Upper lobe of left lung (tissue), 6 donors: ENCODE measurements at places on chromosomes 11 and 22. TPM values are rescaled to one million over a fixed set of nuclear protein-coding genes. Genes with fewer than 3 reads are reported as not detected.
A peak's percentile ranks its signal among the peaks of the same experiment; 100 is the strongest.

GRCh38 chr11:117840881-117841550 lies 16.5 kb upstream of the FXYD2 start:
- no peak overlapping the region for H3K4me3 ChIP-seq
- DNase-seq = no peak
- no peaks in the 10 kb centered on the region for H3K27me3 ChIP-seq

GRCh38 chr11:12846786-12847615 lies 162.1 kb upstream of the RASSF10 start:
- H3K36me3 ChIP-seq = no peaks in the 10 kb centered on the region
- DNase-seq = no peak
- H3K27me3 ChIP-seq = no peaks in the 10 kb centered on the region

DNA sequence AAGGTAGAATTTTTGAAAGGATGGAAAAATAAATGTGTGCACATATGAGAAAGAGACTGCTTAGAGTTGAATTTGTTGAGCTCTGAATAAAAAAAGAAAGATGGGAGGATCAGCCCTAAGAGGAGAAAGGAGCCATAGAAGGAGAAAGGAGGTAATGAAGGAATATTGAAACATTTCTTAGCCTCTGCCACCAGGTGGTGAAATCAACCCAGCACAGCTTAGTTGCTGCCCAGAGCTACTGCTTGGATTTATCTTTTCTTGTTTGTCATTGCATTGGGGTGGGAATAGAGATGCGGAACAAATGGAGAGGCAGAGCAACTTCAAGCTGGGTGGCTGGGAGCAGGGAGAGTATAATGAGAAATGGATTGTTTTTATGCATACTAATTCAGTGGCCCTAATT lies 80.4 kb downstream of the SERGEF start:
- no peaks in the 10 kb centered on the region for H3K36me3 ChIP-seq
- H3K4me1 ChIP-seq = no peaks in the 10 kb centered on the region
- no peak overlapping the region for H3K4me3 ChIP-seq
- H3K27ac ChIP-seq = no peak overlapping the region
- no peaks in the 10 kb centered on the region for H3K27me3 ChIP-seq

DNA sequence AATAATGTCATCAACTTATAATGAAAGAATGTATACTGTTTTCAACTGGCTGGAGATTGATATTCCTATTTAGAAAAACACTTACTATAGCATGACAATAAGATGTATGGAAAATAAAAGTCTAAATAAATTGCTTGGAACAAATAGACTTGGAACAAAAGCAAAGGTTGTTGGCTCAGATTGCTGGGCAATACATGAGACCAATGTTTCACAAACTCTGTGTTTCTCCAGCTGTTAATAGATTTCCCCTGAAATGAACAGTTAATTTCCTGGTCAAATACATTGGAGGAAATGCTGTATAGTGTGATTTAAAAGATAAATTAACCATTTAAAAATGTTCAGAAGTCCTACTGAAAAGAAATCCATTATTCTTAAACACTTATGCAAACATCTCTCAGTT lies 40.1 kb upstream of the CTSC start:
- H3K27me3 ChIP-seq = no peaks in the 10 kb centered on the region
- no peak overlapping the region for H3K27ac ChIP-seq
- H3K4me1 ChIP-seq = no peaks in the 10 kb centered on the region
- no peak for DNase-seq
- H3K36me3 ChIP-seq = no peaks in the 10 kb centered on the region
- no peak overlapping the region for H3K4me3 ChIP-seq

DNA sequence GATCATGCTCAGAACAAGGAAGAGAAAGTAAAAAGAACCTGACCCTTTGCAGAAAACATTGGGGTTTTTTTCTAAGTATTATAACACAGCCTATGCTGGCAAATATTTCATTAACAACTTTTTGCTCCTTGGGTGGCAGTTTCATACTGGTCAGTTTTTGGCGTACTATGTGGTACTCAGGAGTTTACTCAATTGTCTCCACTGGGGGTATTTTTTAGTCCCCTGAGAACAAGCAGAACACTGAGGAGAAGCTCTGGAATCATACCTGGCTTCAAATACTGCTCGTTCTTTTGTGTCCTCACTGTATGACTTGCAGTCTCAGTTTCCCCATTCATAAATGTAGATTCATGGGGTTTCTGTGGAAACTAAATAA lies 90.4 kb downstream of the SERGEF start:
- peaks cover 6% of the 10 kb centered on the region for H3K36me3 ChIP-seq
- H3K4me1 ChIP-seq = no peaks in the 10 kb centered on the region
- no peak for DNase-seq

DNA sequence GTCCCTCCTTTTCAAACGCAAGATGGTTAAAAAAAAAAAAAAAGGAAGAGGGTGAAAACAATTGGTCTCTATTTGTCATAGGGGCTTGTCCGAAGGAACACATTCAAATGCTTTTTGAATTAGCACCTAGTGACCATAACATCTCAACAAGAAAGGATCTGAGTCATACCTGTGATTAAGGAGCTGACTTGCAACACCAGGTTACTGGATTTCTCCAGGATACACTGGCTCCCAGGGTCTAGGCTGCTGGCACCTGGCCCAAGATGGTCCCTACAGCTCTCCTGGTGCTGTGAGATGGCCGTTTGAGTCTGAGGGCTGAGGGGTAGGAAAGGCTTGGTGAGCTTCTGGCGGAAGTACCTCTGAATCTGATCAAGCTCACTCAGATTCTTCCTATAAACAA lies 28.4 kb upstream of the UCP3 start:
- H3K27me3 ChIP-seq = no peaks in the 10 kb centered on the region
- no peaks in the 10 kb centered on the region for H3K4me1 ChIP-seq
- no peak overlapping the region for H3K27ac ChIP-seq
- peaks cover 28% of the 10 kb centered on the region for H3K36me3 ChIP-seq

GRCh38 chr22:49305214-49305965 lies 522.3 kb downstream of the BRD1 start:
- DNase-seq = peak; percentile 51
- no peaks in the 10 kb centered on the region for H3K27me3 ChIP-seq
- no peak overlapping the region for H3K4me3 ChIP-seq
- peaks cover 3% of the 10 kb centered on the region for H3K4me1 ChIP-seq

The OVCH2 gene
- total RNA-seq = 5.0 TPM

The MRPL49 gene
- total RNA-seq = 15.7 TPM

- DNase-seq = no peak
- no peaks in the 10 kb centered on the region for H3K27me3 ChIP-seq
- H3K36me3 ChIP-seq = no peaks in the 10 kb centered on the region
- no peaks in the 10 kb centered on the region for H3K4me1 ChIP-seq
Observed at GRCh38 chr11:72160319-72160718, 24.8 kb downstream of the FOLR3 start.

The MOV10L1 gene
- total RNA-seq = 1.8 TPM

DNA sequence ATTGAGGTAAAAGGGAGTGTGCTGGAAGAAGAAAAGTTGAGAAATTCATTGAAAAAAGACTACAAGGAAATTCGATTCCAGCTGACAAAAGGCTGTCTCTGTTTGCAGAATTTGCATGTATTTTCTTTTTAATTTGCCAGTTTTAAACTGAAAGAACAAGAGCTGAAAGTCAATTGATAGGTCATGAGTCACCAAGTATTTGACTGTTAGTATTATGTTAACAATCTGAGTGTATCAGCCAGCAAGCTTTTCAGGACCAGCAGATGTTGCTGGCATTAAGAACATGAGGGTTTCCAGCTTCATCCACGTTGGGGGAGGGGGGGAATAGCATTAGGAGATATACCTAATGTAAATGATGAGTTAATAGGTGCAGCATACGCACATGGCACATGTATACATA lies 726.7 kb downstream of the METTL15 start:
- no peaks in the 10 kb centered on the region for H3K4me1 ChIP-seq
- no peaks in the 10 kb centered on the region for H3K36me3 ChIP-seq
- no peak overlapping the region for H3K27ac ChIP-seq
- DNase-seq = no peak
- H3K4me3 ChIP-seq = no peak overlapping the region
- no peaks in the 10 kb centered on the region for H3K27me3 ChIP-seq

The LSP1 gene
- total RNA-seq = 162 TPM

GRCh38 chr22:27358096-27358870 lies 443.3 kb downstream of the MN1 start:
- no peak overlapping the region for H3K4me3 ChIP-seq
- DNase-seq = no peak
- H3K27ac ChIP-seq = no peak overlapping the region
- H3K27me3 ChIP-seq = no peaks in the 10 kb centered on the region
- no peaks in the 10 kb centered on the region for H3K4me1 ChIP-seq

- H3K4me3 ChIP-seq = no peak overlapping the region
- H3K4me1 ChIP-seq = no peaks in the 10 kb centered on the region
- no peak for DNase-seq
- H3K27me3 ChIP-seq = no peaks in the 10 kb centered on the region
Observed at GRCh38 chr11:134480136-134480712, 68.2 kb upstream of the B3GAT1 start.

DNA sequence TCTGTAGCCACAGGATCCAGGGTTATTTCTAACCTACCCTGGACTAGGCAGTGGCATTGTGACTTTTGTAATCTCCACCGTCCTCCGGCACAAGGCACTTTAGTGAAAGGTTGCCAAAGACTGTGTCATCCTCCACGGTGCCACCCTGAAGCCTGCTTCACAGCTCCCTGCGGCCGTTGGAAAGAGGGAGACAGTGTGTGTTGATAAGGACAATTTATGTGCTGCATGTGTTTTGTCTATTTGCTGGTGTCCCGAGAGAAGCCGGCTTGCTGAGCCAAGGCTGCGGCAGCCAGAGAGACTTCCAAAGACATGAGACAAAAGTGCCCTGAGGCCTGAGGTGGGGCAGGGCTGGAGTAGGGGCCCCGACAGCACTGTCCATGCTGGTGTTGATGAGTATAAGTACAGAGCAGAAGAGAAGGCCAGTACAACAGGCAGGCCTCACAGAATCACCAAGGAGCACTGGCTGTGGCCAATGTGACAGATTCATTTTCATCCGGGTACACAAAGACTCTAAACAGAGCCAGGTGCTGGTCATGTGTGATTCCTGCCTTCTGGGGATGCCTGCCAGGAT lies 40.9 kb downstream of the GALNT18 start:
- peak overlapping the region; percentile 56 for H3K27ac ChIP-seq
- no peak for DNase-seq
- H3K27me3 ChIP-seq = no peaks in the 10 kb centered on the region
- H3K4me3 ChIP-seq = no peak overlapping the region

DNA sequence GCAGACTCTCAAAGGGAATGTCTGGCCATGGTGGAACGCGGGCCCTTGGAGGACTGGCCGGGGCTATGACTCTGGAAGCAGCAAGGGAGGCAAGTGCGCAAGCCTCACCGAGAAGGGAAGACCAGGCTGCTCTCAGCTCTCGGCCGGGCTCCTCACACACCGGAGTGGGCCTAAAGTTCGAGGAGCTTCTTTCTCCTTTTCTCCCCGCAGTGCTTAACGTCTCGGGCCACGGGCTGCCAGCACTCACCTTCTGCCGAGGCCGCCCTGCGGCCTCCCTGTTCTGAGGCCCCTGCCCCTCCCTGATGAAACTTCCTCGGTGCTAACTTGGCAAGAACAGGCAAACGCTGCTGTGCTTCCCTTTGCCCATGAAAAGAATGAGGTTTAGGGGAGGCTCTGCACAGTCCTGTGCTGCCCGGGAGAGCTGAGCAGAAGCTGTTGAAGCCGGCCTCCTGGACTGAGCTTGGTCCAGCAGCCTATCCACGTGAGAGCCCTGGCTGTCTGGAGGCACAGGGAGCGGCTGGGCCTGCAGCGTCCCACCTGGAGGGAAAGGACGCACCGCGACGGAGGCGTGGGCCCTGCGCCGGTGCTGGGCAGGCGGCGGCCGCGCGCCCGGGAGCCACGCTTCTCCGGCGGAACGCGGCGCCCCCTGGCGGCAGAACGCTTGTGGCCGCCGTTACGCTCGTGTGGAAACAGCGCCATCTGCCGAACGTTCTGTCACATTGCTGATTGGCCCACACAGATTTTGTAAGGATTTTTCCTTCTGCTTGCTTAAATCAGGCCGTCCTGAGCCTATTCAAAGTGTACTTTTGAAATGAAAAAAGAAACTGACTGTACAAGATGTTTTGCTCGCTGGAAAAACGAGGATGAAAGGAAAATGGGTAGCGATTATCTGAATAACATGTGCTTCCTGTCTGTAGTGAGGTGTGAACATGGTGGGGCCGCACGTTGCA lies 65.0 kb upstream of the TMEM45B start:
- H3K4me3 ChIP-seq = peak overlapping the region; percentile 15
- H3K36me3 ChIP-seq = no peaks in the 10 kb centered on the region
- no peak overlapping the region for H3K27ac ChIP-seq
- H3K4me1 ChIP-seq = peaks cover 6% of the 10 kb centered on the region

DNA sequence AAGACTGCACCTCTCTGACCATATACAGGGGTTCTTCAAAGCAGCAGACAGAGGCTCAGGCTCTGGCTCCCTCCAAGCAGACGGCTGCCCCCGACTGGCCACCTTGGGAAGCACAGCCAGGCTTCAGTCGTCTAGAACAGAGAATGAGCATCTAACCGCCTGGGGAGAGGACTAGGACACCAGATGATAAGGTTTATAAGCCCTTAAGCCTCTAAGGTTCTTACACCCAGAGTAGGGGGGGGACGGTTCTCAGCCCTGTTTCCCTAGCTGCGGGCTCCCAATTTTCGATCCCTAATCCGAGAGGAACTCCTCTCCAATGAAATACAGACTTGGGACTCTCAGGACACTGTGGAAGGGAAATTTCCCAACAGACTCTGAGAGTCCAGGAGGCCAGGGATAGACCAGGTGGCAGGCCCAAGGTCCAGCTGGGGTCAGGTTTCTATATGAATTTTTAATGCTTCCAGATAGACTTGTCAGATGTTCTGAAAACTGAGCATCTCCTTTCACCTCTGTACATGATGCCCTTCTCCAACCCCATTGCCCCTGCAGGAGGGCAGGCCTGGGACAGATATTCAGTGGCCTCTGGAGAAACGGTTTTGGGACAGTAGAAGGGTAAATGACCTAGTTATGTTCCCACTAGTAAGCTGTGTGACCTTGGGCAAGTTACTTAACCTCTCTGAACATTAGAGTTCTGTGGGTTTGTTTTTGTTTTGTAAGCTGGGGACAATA lies 20.2 kb downstream of the RTN4RL2 start:
- peaks cover 38% of the 10 kb centered on the region for H3K4me1 ChIP-seq
- peak; percentile 87 for DNase-seq
- peaks cover 13% of the 10 kb centered on the region for H3K27me3 ChIP-seq
- no peaks in the 10 kb centered on the region for H3K36me3 ChIP-seq
- H3K27ac ChIP-seq = no peak overlapping the region

DNA sequence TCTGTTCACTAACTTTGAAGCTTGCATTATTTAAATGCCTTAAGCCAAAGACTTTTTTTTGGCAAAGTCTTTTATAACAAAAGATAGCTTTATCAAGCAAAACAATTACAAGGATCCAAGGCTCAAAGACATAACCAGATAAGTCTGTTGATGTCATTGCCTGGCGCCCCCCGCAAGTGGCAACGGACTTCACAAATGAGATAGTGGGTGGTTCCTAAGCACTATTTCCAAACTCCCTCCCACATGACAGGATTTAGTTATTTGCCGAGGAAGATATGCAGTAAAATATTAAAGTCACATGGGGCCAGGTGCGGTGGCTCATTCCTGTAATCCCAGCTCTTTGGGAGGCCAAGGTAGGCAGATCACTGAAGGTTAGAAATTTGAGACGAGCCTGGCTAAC lies 194.2 kb upstream of the DDI1 start:
- H3K27me3 ChIP-seq = no peaks in the 10 kb centered on the region
- H3K27ac ChIP-seq = no peak overlapping the region
- H3K4me3 ChIP-seq = no peak overlapping the region

DNA sequence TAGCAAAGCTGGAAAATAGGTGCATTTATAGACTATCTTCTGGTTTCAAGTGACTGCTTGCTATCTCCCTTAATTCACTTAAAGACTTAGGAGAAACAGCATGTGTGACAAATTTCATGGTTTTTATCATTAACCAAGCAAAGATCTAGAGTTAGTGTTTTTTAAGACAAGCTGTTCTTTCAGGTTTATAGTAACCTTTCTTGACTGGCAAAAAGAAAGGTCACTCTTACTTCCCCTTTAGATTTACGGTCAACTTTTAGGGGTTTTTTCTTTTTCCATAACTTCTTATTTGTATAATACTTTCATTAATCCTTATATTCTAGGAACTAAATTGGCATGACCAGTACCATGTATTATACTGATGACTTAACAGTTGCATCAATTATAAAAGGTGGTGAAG lies 46.6 kb downstream of the KDM2A start:
- H3K36me3 ChIP-seq = no peaks in the 10 kb centered on the region
- no peak overlapping the region for H3K27ac ChIP-seq
